ENCODE measurements at places on chromosomes 1 and 21. TPM values are rescaled to one million over a fixed set of nuclear protein-coding genes. Genes with fewer than 3 reads are reported as not detected.

DNA sequence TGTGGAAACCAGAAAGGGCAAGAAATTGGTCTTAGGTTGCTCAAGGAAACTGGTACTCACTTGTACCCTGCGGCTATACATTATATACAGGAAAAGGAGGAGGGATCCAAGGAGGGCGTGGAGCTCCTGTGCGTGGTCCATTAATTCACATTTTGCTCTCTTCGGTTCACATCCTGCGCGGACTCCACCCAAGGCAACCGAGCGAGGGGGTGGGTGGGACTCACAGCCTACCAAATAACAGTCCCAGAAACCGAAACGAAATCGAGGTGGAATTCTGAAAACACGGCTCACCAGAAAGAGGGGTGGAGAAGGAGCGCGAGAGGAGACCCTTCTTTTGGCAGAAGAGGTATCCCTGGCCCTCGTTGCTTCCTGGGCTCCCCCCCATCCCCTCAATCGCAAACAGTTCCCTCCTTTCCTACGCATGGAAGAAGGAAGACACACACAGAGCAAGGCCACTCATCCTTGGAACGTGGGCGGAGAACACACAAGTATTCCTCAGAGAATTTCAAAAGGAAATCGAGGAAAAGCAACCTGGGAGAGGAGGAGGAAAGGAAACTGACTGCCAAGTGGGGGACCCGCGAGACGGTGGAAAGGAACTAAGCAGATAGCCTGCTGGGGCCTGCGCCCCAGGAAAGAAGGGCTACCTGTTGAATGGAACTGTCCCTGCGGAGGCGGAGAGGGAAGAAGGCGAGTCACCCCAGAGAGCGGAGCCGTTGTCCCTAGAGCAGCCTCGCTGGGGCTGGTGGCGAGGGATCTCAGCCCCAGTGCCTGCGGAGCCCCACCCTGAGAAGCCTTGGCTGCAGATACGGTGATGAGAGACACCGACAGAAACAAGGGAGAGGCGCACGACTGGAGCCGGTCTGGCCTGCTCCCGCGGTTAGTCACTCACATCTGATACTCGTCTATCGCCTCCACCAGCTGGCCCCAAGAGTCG lies 705 bp downstream of the AIDA start:
- no peak for DNase-seq

DNA sequence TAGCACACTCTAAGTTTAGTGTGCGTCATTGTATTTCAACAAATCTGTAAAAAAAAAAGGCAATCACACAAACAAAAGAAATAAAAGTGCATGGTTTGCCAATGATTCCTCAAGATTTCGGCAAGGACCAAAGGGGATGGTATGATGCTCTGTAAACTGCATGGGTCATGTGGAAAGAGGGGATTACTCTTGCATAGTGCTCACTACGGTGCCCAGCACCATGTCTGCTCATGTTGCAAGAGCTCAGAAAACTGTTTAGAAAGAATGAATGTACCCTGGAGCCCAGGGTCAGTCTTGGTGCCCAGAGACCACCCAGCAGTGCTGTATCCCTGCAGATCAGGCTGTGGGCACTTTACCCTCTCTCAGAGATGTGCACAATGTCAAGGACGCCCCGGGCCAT lies 3.6 kb upstream of the KCNA10 start:
- DNase-seq = no peak

DNA sequence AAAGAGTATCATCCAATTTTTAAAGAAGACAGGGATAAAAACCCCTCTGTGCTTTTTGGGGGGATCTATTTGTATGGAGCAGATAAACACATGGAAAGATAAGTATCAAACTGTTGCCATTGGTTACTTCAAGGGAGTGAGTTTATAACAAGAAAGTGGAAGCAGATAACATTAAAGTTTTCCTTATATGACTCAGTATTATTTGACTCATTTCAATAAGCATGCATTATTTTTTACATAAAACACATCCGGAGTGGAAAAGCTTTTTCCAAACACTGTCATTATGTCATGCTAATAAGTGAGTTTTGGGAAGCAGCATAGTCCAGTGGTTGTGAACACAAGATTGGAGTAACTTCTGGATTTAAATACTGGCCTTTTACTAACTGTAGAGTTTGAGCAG lies 452.2 kb downstream of the LTN1 start:
- no peak for DNase-seq

Gene PEX19
- 39.0 TPM for polyA plus RNA-seq

- no peak for DNase-seq
Observed at GRCh38 chr1:198943484-198944187, 304.8 kb downstream of the PTPRC start.

DNA sequence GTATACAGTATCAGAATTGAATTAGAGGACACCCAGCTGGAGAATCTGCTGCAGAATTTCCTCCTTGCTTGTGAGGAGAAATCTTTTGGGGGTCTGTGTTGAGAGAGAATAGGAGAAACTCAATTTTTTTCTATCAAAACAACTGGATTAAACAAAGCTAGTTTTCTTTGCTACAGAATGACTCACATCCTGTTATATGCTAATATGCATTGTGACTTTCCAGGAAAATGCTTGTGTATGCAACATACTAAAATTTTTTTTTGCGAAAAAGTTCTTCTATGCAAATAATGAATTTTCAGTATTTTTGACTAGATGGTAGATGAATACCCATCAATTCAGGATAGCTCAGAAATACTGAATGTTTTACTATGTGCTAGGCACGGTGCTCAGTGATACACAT lies 2.2 kb downstream of the VAMP4 start:
- DNase-seq = no peak

DNA sequence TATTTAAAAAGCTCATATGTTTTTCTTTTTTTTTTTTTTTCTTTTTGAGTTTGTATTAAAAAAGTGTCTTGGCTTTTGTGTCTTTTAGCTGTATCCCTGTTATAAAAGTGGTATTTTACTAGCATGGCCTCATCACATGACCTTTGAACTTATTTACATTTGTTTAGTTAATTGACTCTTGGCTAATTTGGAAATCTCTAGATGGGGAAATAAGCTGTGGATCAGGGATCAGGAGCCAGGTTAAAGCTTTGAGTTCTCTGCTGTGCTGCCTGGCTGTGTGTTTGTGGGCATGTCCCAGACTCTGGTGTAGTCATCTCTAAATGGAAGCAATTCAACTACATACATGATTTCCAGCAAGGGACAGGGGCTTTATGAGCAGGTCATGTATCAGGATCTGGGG lies 56.5 kb downstream of the HHAT start:
- no peak for DNase-seq

GRCh38 chr1:200558866-200559459 lies 61.6 kb downstream of the KIF14 start:
- no peak for DNase-seq

GRCh38 chr1:185636848-185637247 lies 97.3 kb upstream of the HMCN1 start:
- DNase-seq = peak; percentile 91

DNA sequence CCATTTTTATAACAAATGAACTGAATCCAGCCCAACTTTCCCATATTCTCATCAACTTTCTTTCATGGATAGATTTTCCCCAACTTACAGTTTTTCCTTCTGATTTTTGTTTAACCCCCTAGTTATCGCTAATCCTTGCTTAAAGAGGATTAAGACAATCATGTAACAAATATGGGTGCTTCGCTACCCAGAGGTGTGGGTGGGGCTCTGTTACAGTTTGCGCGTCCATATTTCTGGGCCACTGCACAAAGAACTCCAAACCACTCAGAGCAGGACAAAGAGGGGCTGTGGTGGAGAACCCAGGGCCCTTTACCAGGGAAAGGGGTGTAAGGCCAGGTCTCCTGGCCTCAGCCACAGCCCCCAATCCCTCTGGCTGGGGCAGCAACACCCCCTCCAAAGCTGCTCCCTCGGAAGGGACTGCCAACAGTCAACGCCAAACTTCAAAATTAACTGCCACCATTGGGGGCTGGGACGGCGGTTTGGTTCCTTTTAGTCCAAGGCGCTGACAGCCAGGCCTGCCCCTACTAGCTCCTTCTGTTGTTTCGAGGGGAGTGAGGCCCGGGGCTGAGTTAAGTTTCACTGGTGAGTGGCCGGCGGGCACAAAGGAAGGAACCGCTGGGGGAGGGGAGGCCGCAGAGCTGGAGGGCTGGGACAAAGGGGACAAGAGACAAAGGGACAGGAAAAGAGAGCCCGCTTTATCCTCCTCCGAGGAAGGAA lies 27.9 kb downstream of the SSBP3 start:
- no peak for DNase-seq

DNA sequence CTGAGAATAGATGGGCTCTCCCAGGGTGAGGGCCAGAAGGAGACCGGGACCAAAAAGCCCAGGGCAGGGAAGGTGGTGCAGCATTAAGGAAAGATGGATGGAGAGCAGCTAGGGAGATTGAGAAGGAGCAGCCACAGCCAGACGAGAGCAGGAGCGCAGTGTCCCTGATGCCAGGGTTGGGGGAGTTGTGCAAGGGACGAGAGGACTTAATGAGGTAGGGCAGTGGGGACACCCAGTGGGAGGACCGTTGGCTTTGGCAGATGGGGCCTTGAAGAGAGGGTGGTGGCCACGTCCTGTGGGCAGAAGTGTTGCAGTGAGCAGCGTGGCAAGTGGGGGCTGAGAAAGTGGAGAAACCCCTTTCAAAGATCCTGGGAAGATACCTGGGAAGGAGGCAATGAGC lies 38.0 kb upstream of the KDM4A start:
- DNase-seq = no peak

Gene LRRC8C
- polyA plus RNA-seq = 8.9 TPM

Gene C1orf94
- not detected for polyA plus RNA-seq

- DNase-seq = no peak
Observed at GRCh38 chr1:43512681-43513080, 18.0 kb upstream of the PTPRF start.

DNA sequence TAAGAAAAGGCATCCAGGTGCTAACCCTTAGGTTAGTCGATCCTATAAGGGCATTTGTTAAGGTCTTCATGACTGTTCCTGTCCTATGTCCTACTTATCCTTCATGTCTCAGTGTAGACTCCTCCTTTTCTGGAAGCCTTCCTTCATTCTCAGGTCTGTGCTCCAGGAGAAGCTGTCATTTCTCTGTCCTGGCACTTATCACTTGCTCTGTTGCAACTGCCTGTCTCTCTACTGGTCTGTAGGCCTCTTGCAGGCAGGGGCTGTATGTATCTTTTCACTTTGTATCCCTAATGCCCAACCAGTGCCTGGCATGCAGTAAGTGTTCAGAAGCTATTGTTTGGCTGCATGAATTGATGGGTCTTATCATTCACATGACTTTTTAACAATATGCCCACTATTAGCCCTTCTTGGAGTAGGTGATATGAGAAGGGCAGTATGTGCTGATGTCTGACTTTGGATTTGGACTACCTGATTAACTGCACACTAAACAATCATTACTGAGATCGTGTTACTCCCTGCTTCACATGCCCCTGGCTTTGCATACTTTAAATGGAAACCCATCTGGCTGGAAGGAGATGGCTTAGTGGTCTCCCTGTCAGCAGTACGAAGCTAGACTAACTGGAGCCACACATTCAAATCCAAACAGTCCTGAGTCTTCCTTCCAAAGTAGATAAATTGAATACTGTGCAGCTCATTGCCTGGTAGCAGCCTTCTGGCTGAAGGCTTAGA lies 88.8 kb downstream of the RGL1 start:
- no peak for DNase-seq

DNA sequence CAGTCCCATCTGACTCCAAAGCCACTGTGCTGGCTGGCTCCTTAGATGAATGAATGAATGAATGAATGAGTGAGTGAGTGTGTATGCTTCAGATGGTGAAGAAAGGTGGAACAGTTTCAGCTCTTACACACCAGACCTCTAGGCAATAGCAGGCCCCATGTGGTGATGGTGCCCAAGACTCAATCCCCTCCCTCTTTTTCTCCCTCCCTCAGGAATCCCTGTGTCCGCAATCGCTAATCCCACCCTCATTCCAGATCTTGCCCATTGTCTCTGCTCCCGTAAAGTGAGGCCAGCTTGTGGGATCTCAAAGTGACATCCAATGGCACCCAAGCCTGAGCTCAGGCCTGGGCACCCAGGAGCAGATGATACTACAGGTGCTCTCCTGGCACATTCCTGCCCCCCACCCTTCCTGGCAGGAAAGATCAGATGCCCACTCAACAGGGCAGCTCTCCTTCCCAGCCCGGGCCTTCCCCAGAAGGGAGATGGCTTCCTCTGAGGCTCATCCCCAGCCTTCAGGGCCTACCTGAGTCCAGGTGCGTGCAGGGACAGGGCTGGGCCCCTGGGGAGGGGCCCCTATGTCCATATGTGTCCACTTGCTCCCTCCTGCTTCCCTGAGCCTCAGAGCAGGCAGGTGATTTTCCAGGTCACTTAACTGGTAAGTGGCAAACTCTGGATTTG lies 106.4 kb downstream of the HMGB4 start:
- DNase-seq = no peak

DNA sequence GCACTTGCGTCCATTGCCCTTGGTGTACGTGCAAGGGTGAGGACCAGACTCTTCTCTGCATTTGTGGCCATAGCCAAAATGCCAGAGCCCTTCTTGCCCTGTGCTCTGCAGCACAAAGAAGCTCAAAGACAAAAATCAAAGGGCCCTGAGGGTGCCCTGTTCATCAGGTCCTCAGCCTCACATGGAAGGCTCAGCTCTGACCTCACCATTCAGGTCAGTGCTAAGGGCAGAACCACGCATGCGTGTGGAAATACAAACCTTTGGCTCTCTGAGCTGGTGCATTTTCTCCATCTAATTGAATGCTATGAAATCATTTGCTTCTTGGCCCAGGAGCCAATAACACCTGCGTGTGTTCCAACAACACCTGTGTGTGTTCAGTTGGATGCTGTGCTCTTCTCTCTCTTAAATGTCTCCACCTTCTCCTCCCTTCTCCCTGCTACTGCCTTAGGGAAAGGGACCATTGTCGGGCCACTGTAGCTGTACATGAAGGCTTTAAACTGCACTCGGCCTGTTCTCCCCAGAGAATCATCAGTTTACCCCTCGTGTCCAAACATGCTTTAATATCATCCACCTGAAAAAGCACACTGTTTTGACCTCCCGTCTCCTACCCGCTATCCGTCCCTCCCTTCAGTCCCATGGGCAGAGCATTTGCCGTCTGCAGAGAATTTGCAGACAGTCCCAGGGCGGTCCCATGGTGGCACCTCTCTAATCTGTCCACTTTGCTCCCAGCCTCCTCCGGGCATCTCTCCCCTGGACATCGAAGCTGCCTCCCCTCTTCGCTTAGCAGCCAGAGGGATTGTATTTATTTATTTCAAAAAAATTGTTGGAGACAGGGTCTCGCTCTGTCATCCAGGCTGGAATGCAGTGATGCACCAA lies 60.6 kb downstream of the EVA1C start:
- DNase-seq = no peak

Gene ST6GALNAC5
- polyA plus RNA-seq = not detected

DNA sequence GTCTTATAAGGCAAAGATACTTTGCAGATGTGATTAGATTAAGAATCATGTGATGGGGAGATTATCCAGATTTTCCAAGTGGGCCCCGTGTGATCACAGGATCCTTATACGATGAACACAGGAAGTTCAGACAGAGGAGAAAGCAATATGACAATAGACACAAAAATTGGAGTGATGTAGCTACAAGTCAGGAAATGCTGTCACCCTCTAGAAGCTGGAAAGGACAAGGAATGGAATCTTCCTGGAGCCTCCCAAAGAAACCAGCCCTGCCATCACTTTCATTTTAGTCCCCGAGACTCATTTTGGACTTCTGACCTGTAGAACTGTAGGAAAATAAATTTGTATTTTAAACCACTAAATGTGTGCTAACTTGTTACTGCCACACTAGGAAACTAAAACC lies 61.9 kb upstream of the C1orf21 start:
- DNase-seq = no peak

- no peak for DNase-seq
Observed at GRCh38 chr1:2003541-2004131, at the start of gene CFAP74. TSS of gene CFAP74 (minus strand) at chr1:2003786. CDS start at chr1:1990956, 12,830 bp downstream.

Gene HES5
- not detected for polyA plus RNA-seq

- no peak for DNase-seq
Observed at GRCh38 chr1:21661886-21662285, 7.3 kb downstream of the RAP1GAP start.

Gene FAAP20
- 60.2 TPM for polyA plus RNA-seq
